ENCODE measurements at places on chromosomes 2 and 18.
A peak's percentile ranks its signal among the peaks of the same experiment; 100 is the strongest.

GRCh38 chr2:72940786-72941185 lies 23.5 kb downstream of the EMX1 start:
- H3K27me3 ChIP-seq, result peaks cover 18% of the 10 kb centered on the region
- no peak overlapping the region for H3K4me3 ChIP-seq
- DNase-seq, result no peak
- no peaks in the 10 kb centered on the region for H3K36me3 ChIP-seq
- H3K4me1 ChIP-seq, result peaks cover 16% of the 10 kb centered on the region
- no peak overlapping the region for H3K27ac ChIP-seq

- no peak for DNase-seq
- no peak overlapping the region for H3K27ac ChIP-seq
- no peaks in the 10 kb centered on the region for H3K27me3 ChIP-seq
- no peaks in the 10 kb centered on the region for H3K36me3 ChIP-seq
- H3K4me3 ChIP-seq, result peak overlapping the region; percentile 80
- peaks cover 64% of the 10 kb centered on the region for H3K4me1 ChIP-seq
Observed at GRCh38 chr2:37456479-37456878, 112.0 kb downstream of the QPCT start.

DNA sequence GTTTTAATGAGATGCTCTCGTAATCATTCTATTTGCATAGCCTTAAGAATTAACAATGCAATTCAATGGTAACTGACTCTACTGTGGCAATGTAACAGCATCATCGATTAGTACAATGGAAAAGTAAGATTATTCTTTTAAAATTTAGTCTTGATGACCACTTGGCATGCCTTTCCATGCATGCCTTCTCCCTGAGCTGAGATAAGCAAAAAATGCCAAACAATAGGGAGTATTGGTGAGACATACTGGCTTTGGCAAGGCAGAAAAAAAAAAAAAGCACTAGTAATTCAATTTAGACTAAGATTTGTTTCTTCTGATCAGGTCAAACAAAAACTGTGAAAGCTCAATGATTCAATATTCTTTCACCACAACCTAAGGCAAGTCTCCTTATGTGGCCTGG lies 110.8 kb upstream of the TRIB2 start:
- 0 out of 2 replicates have a peak overlapping the region, but pooled peaks have one; percentile 72 for H3K4me3 ChIP-seq
- no peaks in the 10 kb centered on the region for H3K36me3 ChIP-seq
- peaks cover 56% of the 10 kb centered on the region for H3K4me1 ChIP-seq
- H3K27me3 ChIP-seq, result peaks cover 5% of the 10 kb centered on the region

GRCh38 chr2:190110131-190110530 lies 47.6 kb upstream of the MSTN start:
- H3K4me3 ChIP-seq, result no peak overlapping the region
- no peaks in the 10 kb centered on the region for H3K36me3 ChIP-seq
- no peak overlapping the region for H3K27ac ChIP-seq
- no peaks in the 10 kb centered on the region for H3K4me1 ChIP-seq

DNA sequence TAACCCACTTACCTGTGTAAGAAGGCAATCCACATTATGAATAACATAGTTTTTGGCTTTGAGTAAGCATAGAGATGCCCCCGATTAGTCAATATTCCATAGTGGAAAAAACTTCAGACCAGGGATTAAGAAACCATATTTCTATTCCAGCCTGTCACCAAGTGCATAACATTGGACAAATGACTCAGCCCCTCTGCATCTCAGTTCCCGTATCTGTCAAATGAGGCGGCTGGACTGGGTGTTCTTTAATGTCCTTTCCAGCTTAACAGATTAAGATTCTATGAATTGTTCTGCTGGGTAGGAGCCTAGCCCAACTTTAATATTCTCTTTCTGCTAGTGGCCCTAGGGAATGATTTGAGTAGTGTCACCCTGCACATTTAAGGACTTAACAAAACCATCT lies 11.8 kb upstream of the FTCDNL1 start:
- H3K27ac ChIP-seq, result no peak overlapping the region
- peaks cover 2% of the 10 kb centered on the region for H3K27me3 ChIP-seq
- DNase-seq, result no peak
- H3K4me1 ChIP-seq, result no peaks in the 10 kb centered on the region
- no peaks in the 10 kb centered on the region for H3K36me3 ChIP-seq
- no peak overlapping the region for H3K4me3 ChIP-seq

DNA sequence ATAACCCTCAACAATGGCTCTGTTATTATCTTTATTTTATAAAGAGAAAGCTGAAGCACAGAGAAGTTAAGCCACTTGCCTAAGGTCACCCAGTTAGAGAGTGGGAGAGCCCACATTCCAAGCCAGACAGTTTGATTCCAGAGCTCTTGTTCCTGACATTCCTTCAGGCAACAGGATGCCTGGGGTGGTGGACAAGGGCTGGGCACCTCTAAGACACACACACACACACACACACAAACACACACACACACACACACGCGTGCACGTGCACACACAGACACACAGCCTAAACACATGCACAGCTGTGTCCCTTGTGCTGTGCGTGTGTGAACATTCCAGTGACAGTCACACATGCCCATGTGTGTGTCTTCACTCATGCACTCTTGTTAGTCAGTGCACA lies 26.4 kb downstream of the CELF4 start:
- no peaks in the 10 kb centered on the region for H3K4me1 ChIP-seq
- H3K27me3 ChIP-seq, result peaks cover 49% of the 10 kb centered on the region
- no peak for DNase-seq
- H3K36me3 ChIP-seq, result no peaks in the 10 kb centered on the region
- H3K4me3 ChIP-seq, result no peak overlapping the region

DNA sequence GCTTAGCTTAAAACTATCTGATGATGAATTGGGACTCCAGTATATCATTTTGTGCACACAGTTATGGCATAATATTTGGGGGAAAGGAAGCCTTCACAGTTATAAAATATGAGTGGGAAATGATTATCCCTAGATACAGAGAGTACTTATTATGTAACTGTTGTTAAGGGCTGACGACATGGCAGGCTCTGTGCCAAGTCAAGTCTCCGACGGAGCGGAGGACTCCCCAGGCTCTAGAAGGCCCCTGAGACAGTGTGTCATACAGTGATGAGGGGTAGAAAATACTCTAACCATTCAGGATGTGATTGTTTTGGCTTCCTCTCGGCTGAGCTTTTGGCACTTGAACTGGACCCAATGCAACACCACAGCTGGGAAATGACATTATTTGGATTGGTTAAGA lies 211.8 kb downstream of the SLC8A1 start:
- H3K27me3 ChIP-seq, result no peaks in the 10 kb centered on the region
- H3K36me3 ChIP-seq, result peaks cover 17% of the 10 kb centered on the region
- H3K27ac ChIP-seq, result peak overlapping the region; percentile 89

- H3K27ac ChIP-seq, result no peak overlapping the region
- no peaks in the 10 kb centered on the region for H3K4me1 ChIP-seq
- no peak for DNase-seq
- no peak overlapping the region for H3K4me3 ChIP-seq
- no peaks in the 10 kb centered on the region for H3K36me3 ChIP-seq
Observed at GRCh38 chr18:51660188-51660715, 462.8 kb upstream of the MEX3C start.

DNA sequence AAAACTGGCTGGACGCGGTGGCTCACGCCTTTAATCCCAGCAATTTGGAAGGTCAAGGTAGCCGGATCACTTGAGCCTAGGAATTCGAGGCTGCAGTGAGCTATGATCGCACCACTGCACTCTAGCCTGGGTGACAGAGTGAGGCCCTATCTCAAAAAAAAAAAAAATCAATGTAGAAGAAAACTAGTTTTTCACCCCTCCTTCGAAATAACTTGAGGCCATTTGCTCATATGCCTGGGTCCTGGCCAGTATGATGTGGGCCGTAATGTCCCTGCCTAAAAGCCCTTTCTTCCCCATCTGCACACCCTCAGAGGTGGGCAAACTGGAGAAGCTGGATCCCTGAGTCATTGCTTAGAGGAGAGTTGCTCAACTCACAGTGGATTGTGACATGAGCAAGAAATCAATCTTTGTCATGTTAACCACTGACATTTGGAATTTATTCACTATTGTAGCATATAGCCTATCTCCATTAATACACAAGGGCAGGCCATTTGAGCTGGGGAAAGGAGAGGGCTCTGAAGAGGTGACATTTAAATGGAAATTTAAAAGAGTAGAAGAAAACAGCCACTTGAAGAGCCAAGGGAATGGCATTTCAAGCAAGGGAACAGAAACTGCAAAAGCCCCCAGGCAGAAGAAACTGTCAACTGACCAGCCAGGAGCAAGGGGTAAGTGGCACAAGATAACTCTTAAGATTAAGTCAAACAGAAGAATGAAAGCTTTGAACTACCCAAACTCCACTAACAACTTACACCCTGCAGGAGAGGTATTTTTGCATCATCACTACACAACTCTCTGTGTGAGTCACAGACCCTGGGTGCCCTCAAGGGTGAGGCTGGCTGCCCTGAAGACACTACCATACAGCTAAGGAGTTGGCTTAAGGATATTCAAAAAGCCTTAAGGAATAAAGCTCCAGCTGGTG lies 7.6 kb upstream of the METTL21A start:
- H3K27me3 ChIP-seq, result peaks cover 6% of the 10 kb centered on the region
- H3K36me3 ChIP-seq, result no peaks in the 10 kb centered on the region
- peaks cover 18% of the 10 kb centered on the region for H3K4me1 ChIP-seq
- H3K27ac ChIP-seq, result peak overlapping the region; percentile 31

- H3K27ac ChIP-seq, result no peak overlapping the region
- H3K27me3 ChIP-seq, result peaks cover 42% of the 10 kb centered on the region
- H3K4me1 ChIP-seq, result no peaks in the 10 kb centered on the region
- no peak overlapping the region for H3K4me3 ChIP-seq
- DNase-seq, result no peak
Observed at GRCh38 chr2:134670955-134671354, 47.8 kb downstream of the TMEM163 start.

- H3K27ac ChIP-seq, result no peak overlapping the region
- no peaks in the 10 kb centered on the region for H3K4me1 ChIP-seq
- no peak for DNase-seq
- no peaks in the 10 kb centered on the region for H3K27me3 ChIP-seq
Observed at GRCh38 chr2:31101701-31102100, 36.5 kb downstream of the GALNT14 start.

DNA sequence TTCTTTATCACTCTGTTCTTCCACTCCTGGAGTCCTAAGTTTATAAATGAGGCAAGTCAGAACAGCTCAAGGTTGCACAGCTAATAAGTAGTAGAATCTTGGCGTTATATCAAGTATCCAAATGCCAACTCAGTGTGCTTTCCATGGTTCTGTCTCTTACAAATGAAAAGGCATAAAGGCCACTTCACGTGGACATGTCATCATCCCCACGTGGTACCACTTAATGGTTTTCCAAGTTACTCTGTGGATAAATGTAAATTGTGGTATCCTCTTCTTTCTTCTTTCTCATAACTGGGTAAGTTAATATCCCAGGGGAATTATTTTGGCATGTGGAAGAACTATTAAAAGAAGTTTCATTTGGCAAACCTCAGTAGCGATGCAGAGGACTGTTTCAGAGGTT lies 131.5 kb upstream of the L3MBTL4 start:
- no peak overlapping the region for H3K27ac ChIP-seq
- no peak overlapping the region for H3K4me3 ChIP-seq
- no peaks in the 10 kb centered on the region for H3K4me1 ChIP-seq
- no peak for DNase-seq
- H3K27me3 ChIP-seq, result no peaks in the 10 kb centered on the region

GRCh38 chr2:237818066-237818473 lies 19.5 kb downstream of the RBM44 start:
- H3K4me3 ChIP-seq, result no peak overlapping the region
- DNase-seq, result peak; percentile 85
- H3K27ac ChIP-seq, result peak overlapping the region; percentile 57
- H3K36me3 ChIP-seq, result no peaks in the 10 kb centered on the region
- peaks cover 7% of the 10 kb centered on the region for H3K27me3 ChIP-seq
- H3K4me1 ChIP-seq, result peaks cover 23% of the 10 kb centered on the region

DNA sequence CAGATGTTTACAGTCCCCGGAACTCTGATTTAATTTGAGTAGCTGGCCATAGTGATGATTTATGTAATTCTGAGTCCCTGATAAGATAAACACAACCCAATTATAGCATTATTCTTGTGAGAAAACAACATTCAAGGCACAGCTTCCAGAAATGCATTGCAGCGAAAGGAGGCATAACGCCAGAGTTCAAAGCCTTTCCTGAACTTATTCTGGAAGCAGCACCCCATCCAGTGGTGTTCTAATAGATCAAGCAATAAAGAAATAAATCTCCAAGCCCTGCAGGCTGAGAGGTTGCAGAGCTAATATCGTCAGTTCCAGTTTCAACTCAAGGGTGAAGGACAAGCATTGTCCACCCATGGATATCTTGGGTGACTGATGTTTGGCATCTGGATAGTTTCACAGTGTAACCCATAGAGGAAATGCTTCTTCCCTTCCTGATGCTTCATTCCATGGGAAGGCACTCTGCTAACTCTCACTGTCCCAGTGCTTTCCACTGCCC lies 18.8 kb downstream of the CDH2 start:
- peak overlapping the region; percentile 58 for H3K4me3 ChIP-seq
- H3K36me3 ChIP-seq, result peaks cover 19% of the 10 kb centered on the region
- no peak for DNase-seq
- H3K27me3 ChIP-seq, result no peaks in the 10 kb centered on the region
- H3K4me1 ChIP-seq, result peaks cover 77% of the 10 kb centered on the region
- H3K27ac ChIP-seq, result peak overlapping the region; percentile 55

DNA sequence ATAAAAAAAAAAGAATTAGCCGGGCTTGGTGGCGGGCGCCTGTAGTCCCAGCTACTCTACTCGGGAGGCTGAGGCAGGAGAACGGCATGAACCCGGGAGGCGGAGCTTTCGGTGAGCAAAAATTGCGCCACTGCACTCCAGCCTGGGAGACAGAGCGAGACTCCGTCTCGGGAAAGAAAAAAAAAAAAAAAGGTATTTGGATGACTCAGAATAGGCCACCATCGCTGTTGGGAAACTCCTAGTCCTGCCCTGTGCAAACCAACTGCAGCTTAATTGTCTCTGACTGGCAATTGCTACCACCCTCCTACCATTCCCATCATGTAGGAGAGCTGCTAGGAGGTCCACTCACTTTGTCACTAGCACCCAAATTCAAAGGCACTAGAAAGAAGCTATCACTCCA lies 43.5 kb downstream of the ATP8B1 start:
- peaks cover 43% of the 10 kb centered on the region for H3K36me3 ChIP-seq
- no peak for DNase-seq
- H3K27me3 ChIP-seq, result no peaks in the 10 kb centered on the region
- H3K27ac ChIP-seq, result no peak overlapping the region

DNA sequence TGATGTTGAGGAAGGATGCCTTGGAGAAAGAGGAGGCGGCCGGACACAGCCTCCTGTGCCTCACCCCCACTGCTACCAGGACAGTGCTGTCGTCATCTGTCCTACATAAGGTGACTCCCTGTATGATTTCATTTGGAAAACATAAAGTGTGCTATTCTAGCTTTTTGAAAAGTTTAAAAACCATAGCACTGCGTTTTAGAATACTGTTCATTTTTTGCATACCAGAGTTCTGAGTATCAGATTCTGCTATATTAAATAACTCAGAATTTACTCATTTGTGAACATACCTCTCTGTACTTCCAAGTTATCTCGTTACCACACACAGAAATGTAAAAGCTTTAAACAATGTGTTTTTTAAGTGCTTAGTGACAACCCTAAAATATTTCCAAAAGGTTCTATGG lies 302.9 kb downstream of the LRRTM1 start:
- H3K27me3 ChIP-seq, result peaks cover 2% of the 10 kb centered on the region
- H3K4me1 ChIP-seq, result peaks cover 51% of the 10 kb centered on the region
- DNase-seq, result peak; percentile 69
- no peaks in the 10 kb centered on the region for H3K36me3 ChIP-seq
- H3K27ac ChIP-seq, result peak overlapping the region; percentile 73
- peak overlapping the region; percentile 58 for H3K4me3 ChIP-seq
